ENCODE measurements at places on chromosomes 2 and 18. TPM values are rescaled to one million over a fixed set of nuclear protein-coding genes. Genes with fewer than 3 reads are reported as not detected.

GRCh38 chr2:224586127-224586695 is 1.0 kb upstream of the CUL3 start:
- H3K36me3 ChIP-seq: no peaks in the 10 kb centered on the region
- H3K27ac ChIP-seq: peak overlapping the region; percentile 83
- H3K27me3 ChIP-seq: no peaks in the 10 kb centered on the region
- peaks cover 28% of the 10 kb centered on the region for H3K4me1 ChIP-seq
- H3K4me3 ChIP-seq: peak overlapping the region; percentile 87

DNA sequence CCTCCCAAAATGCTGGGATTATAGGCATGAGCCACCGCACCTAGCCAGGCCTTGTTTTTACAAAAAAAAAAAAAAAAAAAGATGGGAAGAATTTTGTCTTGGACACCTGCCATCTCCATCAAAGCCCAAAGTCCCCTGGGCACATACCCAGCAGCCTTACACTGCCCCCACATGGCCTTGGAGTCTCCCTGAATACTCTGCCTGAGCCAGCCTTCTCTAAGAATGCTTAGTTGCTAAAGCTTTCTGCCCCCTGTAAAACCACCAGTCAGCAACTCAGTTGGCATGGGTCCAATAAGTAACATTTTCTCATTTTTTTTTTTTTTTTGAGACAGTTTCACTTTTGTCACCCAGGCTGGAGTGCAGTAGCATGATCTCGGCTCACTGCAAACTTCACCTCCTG is 40.6 kb downstream of the SPC25 start:
- peaks cover 12% of the 10 kb centered on the region for H3K36me3 ChIP-seq
- no peak overlapping the region for H3K4me3 ChIP-seq
- no peak overlapping the region for H3K27ac ChIP-seq
- H3K27me3 ChIP-seq: no peaks in the 10 kb centered on the region
- DNase-seq: no peak

DNA sequence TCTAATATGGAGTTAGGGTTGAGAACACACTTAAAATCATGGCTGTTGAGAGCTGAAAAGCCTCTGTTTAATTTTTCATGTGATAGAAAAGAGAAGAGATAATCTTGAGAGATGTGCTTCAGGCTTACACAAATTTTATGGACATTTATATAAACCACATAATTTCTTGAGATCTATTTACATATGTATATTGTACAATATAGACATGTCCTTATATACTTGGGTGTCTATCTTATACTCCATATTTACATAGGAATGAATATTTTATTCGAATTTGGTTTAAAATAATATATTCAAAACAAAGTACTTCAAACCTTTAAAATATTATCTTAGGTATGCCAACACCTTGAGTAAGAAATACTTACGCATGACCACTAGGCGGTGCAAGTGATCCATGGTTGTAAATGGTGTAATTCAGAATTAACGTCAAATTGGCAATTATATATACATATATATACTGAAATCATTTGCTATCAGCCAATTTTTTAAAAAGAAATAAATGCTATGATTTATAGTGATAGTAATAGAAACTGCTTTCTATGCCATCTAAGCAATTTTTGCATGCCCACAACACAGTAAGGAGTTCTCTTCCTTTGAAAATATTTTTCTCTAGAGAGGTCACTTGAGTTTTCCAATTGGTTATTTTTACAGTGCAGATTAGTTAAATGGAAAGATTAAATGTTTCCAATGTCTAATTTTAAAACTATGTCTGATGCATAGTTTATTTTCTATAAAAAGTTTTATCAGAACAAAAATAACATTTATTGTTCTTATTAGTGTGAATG is 37.6 kb upstream of the SPAG16 start:
- no peaks in the 10 kb centered on the region for H3K27me3 ChIP-seq
- DNase-seq: peak; percentile 40
- no peak overlapping the region for H3K4me3 ChIP-seq
- H3K36me3 ChIP-seq: no peaks in the 10 kb centered on the region

The PLEK gene
- not detected for total RNA-seq

- no peaks in the 10 kb centered on the region for H3K36me3 ChIP-seq
- no peak for DNase-seq
- peaks cover 14% of the 10 kb centered on the region for H3K27me3 ChIP-seq
- H3K4me3 ChIP-seq: no peak overlapping the region
- no peak overlapping the region for H3K27ac ChIP-seq
- peaks cover 22% of the 10 kb centered on the region for H3K4me1 ChIP-seq
Observed at GRCh38 chr2:114218383-114218782, 224.1 kb upstream of the DPP10 start.

DNA sequence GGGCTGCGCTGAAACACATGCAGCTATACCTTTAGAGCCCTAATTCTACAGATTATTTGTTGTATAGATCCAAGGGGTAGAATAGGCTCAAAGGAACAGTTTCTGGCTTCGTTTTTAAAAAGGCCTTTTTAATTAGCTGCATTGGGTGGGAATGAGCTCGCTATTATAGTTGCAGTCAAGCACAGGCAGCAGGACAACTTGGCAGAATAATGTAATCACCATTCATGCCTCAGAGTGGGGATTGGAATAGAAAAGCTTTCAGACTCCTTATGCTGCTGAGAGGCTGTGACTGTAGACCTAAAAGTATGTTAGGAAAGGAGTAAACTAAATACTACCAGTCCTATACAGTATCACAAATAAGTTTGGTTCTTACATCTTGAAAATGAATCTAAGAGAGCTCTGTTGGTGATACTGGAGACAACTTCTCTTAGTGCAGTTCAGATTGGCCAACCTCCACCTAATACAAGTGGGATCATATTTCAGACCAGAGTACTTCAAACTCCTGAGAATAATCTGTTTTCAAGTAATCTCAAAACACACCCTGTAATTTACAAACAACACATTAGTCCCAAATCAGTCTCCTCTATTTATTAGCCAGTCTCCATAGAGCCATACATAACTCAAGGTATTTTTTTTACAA is 121.4 kb downstream of the ANTXR1 start:
- DNase-seq: no peak
- H3K36me3 ChIP-seq: peaks cover 33% of the 10 kb centered on the region
- H3K4me1 ChIP-seq: peaks cover 13% of the 10 kb centered on the region
- no peaks in the 10 kb centered on the region for H3K27me3 ChIP-seq
- H3K27ac ChIP-seq: no peak overlapping the region

The MLPH gene
- 7.7 TPM for total RNA-seq

GRCh38 chr2:235608200-235608887 is 114.5 kb downstream of the AGAP1 start:
- H3K4me1 ChIP-seq: peaks cover 7% of the 10 kb centered on the region
- H3K36me3 ChIP-seq: no peaks in the 10 kb centered on the region
- peaks cover 1% of the 10 kb centered on the region for H3K27me3 ChIP-seq
- H3K4me3 ChIP-seq: no peak overlapping the region

GRCh38 chr18:25019931-25020330 is 332.0 kb downstream of the ZNF521 start:
- peaks cover 4% of the 10 kb centered on the region for H3K4me1 ChIP-seq
- no peak overlapping the region for H3K4me3 ChIP-seq
- H3K27ac ChIP-seq: no peak overlapping the region
- no peak for DNase-seq

GRCh38 chr2:223599640-223600380 is 2.4 kb downstream of the SCG2 start:
- H3K27ac ChIP-seq: no peak overlapping the region
- peaks cover 27% of the 10 kb centered on the region for H3K27me3 ChIP-seq
- H3K36me3 ChIP-seq: no peaks in the 10 kb centered on the region
- DNase-seq: no peak
- H3K4me1 ChIP-seq: peaks cover 2% of the 10 kb centered on the region

Measured in mesothelial cell of epicardium (in vitro differentiated cells).